ENCODE measurements at places on chromosomes 16 and 17. TPM values are rescaled to one million over a fixed set of nuclear protein-coding genes. Genes with fewer than 3 reads are reported as not detected.

DNA sequence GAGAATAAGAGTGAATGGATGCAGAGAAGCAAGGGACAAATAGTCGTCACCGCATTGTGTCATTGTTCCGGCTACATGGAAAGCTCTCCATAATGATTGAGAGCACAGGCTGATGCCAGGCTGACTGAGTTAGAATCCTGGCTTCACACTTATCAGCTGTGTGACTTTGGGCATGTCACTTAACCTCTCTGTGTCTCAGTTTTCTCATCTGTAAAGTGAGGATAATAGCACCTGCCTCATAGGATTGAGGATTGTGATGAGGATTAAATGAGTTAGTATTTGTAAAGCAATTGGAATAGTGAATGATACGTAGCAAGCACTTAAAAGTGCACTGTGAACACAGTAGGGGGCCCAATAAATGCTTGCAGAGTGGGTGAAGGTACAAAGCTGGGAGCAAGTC, 45.7 kb upstream of the LYRM9 start:
- no peaks in the 10 kb centered on the region for H3K36me3 ChIP-seq
- H3K4me1 ChIP-seq = no peaks in the 10 kb centered on the region
- DNase-seq = no peak
- H3K4me3 ChIP-seq = no peak overlapping the region
- no peaks in the 10 kb centered on the region for H3K27me3 ChIP-seq

UTS2R gene
- not detected for polyA plus RNA-seq

GRCh38 chr16:59039066-59039720, 305.1 kb upstream of the GOT2 start:
- H3K27ac ChIP-seq = no peak overlapping the region
- DNase-seq = no peak
- H3K4me3 ChIP-seq = no peak overlapping the region
- H3K36me3 ChIP-seq = no peaks in the 10 kb centered on the region

DNA sequence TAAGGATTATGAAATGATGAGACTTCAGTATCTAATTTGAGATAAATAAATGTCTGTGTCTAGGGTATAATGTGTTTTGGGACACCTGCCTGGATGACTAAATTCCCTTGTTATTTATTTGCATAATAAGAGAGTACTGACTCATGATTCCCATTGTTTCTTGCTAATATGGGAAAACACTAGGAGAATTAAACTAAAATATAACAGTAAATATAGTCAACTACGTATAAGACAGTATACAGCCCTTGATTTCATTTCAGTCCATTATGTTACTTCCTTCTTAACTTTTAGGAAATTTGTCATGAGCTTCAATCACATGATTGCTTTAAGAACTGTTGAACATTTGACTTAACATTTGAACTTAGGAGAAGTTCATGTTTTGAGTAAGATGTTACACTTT, 62.4 kb downstream of the VMP1 start:
- no peak overlapping the region for H3K4me3 ChIP-seq
- no peak for DNase-seq
- peaks cover 31% of the 10 kb centered on the region for H3K4me1 ChIP-seq
- no peaks in the 10 kb centered on the region for H3K27me3 ChIP-seq
- peak overlapping the region; percentile 76 for H3K27ac ChIP-seq
- H3K36me3 ChIP-seq = peaks cover 10% of the 10 kb centered on the region

NOL3 gene
- polyA plus RNA-seq = 34.1 TPM

KIF19 gene
- polyA plus RNA-seq = not detected

DNA sequence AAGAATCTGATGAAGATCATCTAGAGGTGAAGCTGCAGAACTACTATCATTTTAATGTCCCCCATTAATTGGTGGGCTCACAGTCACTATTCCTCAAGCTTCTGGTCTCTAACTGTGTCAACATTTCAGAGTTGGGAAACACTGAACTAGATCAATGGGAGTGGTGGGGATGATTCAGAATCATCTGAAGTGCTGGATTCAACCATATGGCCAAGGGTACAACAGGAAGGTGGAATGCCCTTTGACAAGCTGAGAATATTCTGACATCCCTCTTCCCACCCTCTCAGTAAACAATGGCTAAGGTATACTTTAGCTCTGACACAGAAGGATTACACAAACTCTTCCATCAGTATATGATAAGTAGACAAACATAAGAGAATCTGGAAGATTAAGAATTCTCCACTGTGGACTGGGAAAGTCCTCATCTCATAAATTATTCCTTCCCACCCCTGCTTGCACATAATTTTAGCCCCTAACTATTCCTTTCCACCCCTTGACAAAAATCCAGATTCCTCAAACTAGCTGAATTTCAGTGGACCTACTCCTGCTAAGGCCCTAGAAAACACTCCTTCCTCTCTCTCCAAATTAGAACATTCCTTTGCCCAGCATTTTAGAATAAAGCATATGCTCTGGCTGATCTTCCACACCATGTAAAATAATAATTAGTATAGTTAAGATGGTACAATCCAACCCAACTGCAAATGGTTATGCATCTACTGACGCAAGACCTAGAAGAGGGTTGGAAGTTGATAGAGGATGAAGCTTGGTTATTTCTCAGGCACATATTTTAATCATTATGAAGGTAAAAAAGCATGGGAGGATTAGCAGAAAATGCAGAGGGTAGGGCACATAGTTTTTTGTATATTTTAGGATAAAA, 16.3 kb upstream of the RFFL start:
- peaks cover 14% of the 10 kb centered on the region for H3K4me1 ChIP-seq
- no peaks in the 10 kb centered on the region for H3K36me3 ChIP-seq
- H3K27ac ChIP-seq = no peak overlapping the region
- DNase-seq = no peak
- H3K4me3 ChIP-seq = no peak overlapping the region
- H3K27me3 ChIP-seq = no peaks in the 10 kb centered on the region

RNPS1 gene
- polyA plus RNA-seq = 277 TPM

GRCh38 chr16:67415872-67416793, at the start of gene ZDHHC1:
TSS of gene ZDHHC1 (minus strand) at chr16:67416477. CDS start at chr16:67407775, 8,702 bp downstream.
- DNase-seq = peak; percentile 96
- H3K27me3 ChIP-seq = no peaks in the 10 kb centered on the region
- peak within 1 kb of the TSS; percentile 53 for H3K27ac ChIP-seq

RASD1 gene
- 0.43 TPM for polyA plus RNA-seq

DNA sequence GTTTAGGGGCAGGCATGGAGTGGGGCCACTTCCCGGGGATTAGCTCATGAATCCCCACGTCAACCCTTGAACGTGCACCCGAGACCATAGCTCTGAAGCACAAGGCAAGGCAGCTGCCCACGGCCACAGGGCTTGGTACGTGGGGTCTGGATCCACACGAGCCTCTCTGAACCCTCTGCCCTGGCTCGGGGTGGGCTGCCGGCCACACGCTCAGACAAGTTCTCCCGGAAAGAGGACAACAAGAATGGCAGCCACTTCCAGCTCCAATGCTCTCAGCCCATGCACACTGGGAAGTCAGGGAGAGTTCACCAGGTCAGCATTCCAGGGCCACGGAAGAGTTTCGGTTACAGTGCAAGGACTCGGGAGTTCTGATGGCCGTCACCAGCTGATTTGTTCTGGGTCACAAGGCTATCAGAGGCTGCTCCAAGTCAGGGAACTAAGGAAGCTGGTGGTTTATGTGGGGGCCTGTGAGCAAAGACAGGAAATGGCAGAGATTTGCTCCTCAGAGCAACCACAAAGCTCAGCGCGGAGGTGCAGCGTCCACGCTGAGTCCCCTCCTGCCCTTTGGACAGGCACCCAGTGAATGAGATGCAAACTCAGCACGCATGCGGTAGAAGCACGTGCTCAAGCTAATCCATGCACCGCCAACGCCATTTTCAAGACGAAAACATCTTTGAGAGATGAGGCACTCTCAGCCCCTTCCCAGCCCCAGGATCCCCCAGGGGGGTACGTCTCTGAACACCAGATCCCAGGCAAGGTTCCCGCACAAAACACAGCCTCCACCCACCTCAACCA, 356.4 kb downstream of the FOXL1 start:
- H3K4me1 ChIP-seq = no peaks in the 10 kb centered on the region
- no peak overlapping the region for H3K27ac ChIP-seq
- no peaks in the 10 kb centered on the region for H3K27me3 ChIP-seq
- no peak for DNase-seq
- H3K4me3 ChIP-seq = no peak overlapping the region

KRTAP1-5 gene
- not detected for polyA plus RNA-seq

DNA sequence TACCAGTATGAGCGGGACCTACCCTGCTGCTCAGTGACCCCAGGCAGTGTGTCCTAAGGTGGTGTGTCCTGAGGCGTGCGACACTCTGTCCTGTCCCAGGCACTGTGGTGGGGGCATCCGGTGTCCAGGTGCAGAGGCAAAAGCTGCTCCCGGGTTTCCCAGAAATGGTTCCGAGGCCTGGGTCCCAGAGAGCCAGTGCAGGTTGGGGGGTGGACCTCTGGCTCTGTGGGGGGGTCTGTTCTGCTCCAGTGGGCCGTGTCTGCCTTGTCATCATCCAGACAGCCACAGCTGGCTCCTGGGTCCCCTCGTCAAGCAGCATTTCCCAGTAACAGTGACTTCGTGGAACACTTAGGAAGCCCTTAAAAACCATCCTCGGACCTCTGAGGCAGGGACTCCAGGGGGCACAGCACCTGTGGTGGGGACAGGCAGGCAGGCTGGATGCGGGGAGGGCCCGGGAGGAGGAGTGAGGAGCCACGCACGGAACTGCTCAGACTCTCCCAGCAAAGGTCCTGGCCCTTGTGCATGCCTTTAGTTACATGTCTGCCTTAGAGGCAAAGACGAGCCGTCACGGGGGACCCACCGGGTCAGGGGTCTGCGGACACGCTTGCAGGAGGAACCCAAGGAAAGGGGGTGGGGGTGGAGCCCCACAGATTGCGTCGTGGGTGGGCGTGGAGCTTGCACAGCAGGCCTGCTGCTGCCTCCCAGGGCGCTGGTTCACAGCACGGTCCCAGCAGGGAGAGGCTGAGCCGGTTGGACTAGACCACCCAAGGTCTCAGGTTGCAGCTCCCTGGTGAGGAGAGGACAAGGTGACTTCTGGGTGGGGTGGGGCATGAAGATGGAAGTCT, 5.6 kb downstream of the SLC16A3 start:
- no peak overlapping the region for H3K4me3 ChIP-seq
- H3K36me3 ChIP-seq = peaks cover 14% of the 10 kb centered on the region
- DNase-seq = no peak
- no peaks in the 10 kb centered on the region for H3K27me3 ChIP-seq

DNA sequence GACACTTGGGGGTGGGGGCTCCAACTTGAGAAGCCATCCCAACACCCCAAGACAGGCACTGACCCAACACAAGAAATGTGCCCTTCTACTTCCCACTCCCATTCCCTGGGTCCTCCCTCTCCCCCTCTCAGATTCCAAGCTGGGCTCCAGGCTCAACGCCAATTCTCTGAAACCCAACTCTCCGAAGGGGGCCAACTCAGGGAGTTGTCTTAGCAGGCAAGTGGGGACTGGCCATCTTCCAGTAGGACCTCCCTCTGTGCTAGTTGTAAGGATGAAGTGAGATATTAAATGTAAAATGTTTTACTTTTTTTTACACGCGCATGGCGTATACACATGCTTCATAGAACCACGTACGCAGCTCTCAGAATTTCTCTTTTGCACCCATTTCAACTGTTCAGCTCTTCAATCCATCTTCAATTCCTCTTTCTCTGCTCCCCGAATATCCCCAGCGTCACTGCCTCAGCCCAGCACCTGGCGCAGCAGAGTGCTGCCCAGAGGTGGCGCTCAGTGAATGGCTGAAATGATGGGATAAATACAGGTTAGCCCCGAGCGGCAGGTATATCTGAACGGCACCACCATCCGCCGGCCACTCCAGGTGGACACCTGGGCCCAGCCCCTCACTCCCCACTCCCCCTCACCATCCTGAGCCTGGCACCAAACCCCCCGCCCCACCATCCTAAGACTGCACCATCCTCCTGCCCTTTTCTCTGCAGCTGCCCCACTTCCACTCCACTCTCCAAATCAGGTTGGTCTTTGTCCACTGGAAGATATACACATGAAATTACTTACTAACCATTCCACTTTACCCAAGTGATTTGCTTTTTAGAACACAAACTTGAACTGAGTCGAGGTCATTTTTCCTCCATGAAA, 43.9 kb upstream of the TNRC6C start:
- no peaks in the 10 kb centered on the region for H3K36me3 ChIP-seq
- no peak for DNase-seq
- peaks cover 41% of the 10 kb centered on the region for H3K27me3 ChIP-seq

C17orf67 gene
- 1.6 TPM for polyA plus RNA-seq

DNA sequence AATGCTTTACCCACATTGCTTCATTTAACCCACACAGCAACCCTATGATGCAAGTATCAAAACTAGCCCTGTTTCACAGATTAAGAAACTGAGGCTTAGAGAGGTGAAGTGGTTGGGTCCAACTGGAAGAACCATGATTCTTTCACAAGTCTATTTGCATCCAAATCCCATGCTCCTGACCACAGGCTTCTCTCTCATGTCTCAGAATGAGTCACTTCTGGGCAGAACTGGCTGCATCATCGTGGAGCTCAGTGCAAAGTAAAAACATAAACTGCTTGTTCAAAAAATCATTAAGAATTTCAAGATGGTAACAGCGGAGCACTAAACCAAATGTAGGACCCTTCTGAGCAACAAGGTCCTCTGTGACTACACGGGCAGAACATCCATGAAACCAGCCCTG, 20.2 kb upstream of the CES1 start:
- no peaks in the 10 kb centered on the region for H3K36me3 ChIP-seq
- DNase-seq = no peak
- no peaks in the 10 kb centered on the region for H3K4me1 ChIP-seq
- H3K27me3 ChIP-seq = no peaks in the 10 kb centered on the region

DNA sequence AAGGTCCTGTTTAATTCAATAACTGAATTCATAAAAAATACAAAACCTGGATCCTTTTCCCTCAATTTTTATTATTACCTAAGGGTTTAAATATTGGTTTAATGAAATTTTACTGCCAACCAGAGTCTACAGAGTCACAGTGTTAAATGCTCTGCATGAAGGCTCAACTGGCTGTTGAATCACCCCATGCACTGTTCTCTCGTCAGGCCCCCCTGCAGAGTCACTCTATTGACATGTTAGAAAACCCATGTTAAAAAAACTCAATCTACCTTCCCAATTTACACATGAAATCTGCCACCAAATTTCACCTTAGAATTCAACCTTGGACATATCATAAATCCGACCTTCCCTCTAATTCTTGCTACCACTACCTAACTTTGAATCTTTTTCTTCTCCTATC, 43.3 kb upstream of the ULK2 start:
- no peak overlapping the region for H3K4me3 ChIP-seq
- no peak overlapping the region for H3K27ac ChIP-seq
- H3K4me1 ChIP-seq = no peaks in the 10 kb centered on the region
- peaks cover 38% of the 10 kb centered on the region for H3K36me3 ChIP-seq
- H3K27me3 ChIP-seq = no peaks in the 10 kb centered on the region
- no peak for DNase-seq

DNA sequence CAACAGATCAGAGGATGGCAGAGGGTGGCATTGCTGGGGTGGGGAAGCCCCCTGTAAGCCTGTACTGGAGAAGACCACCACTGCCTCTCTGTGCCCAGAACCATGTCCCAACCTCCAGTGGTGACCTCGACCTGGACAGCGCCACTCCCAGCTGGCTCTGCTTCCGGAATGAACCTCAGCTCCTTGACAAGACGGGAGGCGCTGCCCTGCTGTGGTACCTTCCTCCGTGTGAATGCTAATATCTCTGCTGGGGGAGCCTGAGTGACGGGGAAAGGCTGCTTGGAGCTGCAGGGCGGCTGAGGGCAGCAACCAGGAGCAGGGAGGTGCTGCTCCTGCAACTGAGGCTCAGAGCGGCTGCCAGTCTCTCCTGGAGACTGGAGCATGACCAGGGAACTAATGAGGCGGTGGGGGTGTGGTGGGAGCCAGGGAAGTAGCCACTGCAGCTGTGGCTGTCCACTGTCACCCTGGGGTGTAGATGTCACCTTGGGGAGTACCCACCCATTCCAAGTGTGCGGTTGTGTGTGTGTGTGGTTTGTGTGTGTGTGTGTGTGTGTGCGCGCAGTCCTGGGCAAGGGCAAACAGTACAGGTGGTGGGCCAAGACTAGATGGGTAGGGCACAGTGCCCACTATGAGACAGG, 6.2 kb downstream of the PRCD start:
- peaks cover 11% of the 10 kb centered on the region for H3K27me3 ChIP-seq
- DNase-seq = peak; percentile 30
- H3K27ac ChIP-seq = peak overlapping the region; percentile 57
- peak overlapping the region; percentile 39 for H3K4me3 ChIP-seq

C16orf90 gene
- not detected for polyA plus RNA-seq
